ENCODE measurements at places on chromosomes 12 and 14.

DNA sequence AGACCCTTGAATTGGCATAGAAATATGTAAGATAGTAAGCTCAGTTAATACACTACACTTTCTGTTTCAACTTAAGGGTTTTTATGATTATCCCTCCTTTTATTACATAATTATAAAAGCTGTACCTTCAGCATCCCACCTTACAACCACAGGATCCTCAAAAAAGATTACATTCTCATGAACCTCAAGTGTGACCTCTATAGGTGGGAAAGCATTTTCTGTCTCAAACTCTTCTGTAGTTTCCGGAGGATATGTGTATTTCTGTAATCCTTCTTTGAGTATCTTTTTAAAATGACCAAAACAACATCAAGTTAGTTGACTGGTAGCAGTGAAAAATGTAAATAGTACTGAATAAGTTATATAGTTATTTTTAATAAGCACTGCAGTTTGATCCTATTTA lies 75.9 kb downstream of the DNAI7 start:
- DNase-seq: no peak

DNA sequence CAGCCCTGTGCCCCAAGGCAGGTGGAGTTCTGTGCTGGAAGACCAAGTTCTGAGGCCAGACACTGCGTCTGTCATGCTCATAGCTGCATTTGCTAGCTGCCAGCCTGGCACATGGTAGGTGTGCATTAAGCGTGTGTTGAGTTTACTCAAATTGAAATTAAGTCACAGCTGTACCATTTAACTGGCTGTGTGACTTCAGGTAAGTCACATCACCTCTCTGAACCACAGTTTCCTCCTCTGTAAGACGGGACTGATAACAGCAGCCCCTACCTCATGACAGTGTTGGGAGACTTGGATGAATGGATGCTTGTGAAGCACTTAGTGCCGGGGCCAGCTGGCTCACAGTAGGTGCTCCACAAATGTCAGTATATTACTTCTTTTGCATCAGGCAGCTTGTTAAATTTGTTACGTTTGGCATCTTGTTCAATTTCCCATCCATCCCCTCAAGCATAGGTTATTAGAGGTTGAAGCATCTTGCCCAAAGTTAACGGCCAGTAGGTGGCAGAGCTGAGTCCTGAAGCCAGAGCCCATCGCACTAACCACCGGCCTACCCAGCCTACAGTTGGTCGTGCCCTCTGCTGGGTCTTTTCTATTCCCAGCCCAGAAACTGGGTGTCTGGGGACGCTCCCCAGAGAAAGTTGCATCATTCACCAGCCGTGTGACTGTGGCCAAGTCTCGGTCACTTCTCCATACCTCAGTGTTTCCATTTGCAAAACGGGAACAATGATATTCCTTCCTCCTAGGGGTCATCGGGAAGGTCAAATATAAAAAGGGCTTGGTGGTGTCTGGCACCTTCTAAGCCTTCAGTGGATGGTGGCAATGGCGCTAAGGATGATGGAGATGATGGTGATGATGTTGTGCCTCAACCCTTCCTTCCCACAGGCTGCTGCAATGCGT lies 4.5 kb downstream of the DAO start:
- no peak for DNase-seq

- no peak for DNase-seq
Measured at GRCh38 chr12:121423253-121423652, 23.3 kb downstream of the RNF34 start.

DNA sequence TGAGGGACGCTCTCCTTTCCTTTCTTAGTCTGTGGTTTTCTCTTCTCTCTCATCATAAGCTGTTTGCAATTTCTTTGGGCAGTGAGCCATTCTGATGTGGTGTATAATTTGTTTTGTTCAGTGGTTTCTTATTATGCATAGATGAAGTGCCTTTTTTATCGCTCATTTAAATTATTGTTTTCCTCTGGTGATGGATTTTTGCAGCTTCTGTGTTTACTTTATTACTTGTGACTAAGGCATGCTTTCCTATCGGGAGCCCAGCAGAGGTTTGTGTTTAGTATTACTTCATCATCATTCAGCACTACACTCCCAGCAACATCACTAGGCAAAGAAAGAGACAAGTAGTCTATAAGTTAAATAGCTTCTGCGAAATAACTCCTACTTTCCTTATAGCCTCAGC lies 586.6 kb upstream of the NOVA1 start:
- no peak for DNase-seq

DNA sequence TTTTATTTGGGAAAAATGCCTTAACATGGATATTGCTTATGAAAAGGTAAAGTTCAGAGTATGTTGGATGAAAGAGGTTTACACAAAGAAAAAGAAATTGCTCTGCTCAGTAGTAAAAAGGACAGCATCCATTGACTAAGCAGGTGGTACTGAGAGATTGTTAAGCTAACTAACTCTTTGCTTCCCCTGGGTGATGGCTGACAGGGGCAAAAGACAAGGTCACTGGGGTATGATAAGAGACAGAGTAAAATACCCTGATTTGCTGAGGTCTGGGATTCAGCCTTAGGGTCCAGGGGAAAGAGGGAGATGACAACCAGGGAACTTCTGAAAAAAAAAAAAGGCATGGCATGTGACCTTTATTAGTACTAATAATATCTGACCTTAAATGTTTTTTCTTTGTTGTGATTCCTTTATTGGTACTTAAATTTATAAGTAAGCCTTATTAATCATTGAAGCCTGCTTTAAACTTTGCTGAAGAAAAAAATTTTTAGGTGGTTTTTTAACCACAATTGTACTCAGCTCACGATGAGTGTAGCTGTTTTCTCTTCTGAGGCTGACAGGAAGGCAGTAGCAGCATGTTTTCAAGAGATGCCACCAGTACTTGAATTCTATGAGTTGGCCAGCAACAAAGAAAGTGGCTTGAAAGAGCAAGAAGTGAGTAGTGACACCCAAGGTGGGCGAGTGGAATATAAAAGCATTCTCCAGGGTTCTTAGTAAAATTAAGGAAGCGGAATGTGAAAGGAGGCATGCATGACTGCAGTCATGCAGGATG lies 43.7 kb upstream of the KITLG start:
- DNase-seq: no peak

GRCh38 chr12:50222275-50222783 lies 55.2 kb upstream of the CERS5 start:
- DNase-seq: peak; percentile 23

- no peak for DNase-seq
Measured at GRCh38 chr12:97951717-97952116, 489.1 kb downstream of the RMST start.

DNA sequence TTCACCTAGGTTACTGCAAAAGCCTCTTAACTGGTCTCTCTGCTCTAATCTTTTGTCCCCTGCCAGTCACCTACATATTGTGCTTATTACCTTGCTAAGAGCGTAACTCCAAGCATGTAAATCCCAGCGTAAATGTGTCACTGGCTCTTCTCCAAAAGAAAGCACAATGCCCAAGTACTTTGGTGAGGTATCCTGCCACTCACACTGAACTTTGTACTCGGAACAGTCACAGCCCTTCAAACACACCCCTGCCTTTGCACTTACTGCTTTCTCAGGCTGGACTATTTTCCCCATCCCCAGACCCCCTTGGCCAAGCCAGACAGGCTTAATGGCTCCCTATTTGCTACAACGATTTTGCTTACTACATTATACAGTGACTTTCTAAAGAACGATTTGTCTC lies 31.7 kb downstream of the GALNT4 start:
- no peak for DNase-seq

- DNase-seq: no peak
Measured at GRCh38 chr14:40757376-40757950, 849.2 kb upstream of the LRFN5 start.

DNA sequence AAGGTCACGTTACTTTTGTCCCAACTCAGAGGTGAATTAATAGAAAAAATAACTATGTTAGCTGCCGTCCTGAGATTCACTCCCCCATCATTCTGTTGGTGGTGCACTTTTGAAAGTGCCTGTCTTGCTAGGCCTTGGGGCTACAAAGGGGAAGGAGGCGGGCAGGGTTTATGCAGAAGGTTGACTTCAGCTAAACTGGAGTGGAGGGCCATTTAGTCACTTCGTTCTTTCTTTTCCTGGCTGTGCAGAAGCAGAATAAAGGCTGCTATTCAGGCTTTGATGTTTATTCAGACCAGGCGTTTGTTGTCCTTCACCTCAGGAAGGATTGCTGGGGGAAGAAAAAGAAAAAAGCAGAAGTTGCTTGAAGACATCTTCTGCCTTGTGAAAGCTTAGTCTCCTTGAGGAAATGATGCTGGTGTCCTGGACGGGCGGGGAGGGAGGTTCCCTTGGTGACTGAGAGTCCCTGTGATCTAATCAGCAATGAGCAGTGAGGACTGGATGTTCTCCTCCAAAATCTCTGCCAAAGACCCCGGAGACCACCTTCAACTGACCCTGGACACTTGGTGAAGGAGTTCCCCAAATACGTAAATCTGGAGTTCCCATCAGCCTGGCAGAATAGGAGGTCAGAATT lies 4.0 kb downstream of the GLT1D1 start:
- DNase-seq: no peak

DNA sequence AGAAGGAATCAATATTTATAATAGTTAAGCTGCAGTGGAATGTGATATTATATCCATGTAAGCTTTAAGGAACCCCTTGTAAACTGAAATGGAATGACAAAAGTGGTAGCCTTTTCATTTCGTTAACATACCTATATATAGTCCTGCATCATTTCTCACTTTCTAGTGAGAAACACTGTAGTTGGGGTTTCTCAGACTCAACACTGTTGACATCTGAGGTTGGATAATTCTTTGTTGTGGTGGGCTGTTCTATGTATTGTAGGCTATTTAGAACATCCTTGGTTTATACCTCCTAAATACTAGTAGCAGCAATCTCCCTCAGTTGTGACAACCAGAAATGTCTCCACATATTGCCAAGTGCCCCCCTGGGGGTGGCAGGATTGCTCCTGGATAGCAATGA lies 79.1 kb downstream of the RAD52 start:
- no peak for DNase-seq

- no peak for DNase-seq
Measured at GRCh38 chr12:117438809-117439208, 77.4 kb upstream of the NOS1 start.

DNA sequence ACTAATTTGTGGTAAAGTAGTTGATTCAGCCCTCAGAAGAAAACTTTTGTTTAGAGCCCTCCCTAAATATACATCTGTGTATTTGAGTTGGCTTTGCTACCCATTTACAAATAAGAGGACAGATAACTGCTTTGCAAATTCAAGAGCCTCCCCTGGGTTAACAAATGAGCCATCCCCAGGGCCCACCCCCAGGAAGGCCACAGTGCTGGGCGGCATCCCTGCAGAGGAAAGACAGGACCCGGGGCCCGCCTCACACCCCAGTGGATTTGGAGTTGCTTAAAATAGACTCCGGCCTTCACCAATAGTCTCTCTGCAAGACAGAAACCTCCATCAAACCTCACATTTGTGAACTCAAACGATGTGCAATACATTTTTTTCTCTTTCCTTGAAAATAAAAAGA lies 2.7 kb downstream of the FZD10 start:
- no peak for DNase-seq

- no peak for DNase-seq
Measured at GRCh38 chr12:12217018-12217359, 49.9 kb downstream of the LRP6 start.

DNA sequence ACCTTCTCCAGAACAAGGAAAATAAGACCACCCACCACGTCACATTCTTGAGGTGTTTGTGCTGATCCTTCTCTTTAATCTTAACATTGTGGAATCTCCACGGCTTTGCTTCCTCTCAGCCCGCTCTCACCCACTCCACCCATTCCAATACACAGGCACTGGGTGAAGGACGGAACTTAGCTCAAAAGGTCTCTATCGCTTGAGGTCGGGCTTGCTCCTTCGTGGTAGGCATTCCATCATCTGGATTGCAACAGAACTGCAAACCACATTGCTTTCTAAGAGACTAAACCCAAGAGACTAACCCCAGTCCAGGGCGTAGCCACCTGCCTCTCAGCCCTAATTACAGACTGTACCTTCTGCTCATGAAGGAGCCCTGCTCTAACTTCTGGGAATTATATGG lies 24.0 kb upstream of the MDM2 start:
- no peak for DNase-seq

DNA sequence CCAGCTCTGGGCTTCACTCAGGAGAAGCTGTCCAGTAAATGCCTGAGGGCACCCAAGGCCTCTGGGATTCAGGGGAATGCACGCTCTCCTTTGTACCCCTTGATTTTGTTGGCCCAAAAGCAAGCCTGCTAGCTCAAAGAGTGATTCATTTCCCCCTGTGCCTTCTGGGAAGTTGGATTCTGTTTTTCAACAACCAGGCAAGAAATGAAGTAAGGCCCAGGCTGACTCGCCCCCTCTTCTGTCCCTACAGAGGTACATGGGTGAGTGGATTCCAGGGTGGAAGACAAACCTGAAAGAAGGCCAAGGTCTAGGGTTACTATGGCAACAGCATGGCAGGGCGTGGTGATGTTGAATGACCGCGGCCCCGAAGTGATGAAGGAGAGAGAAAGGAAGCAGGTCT lies 9.3 kb upstream of the SERPINA5 start:
- DNase-seq: no peak

DNA sequence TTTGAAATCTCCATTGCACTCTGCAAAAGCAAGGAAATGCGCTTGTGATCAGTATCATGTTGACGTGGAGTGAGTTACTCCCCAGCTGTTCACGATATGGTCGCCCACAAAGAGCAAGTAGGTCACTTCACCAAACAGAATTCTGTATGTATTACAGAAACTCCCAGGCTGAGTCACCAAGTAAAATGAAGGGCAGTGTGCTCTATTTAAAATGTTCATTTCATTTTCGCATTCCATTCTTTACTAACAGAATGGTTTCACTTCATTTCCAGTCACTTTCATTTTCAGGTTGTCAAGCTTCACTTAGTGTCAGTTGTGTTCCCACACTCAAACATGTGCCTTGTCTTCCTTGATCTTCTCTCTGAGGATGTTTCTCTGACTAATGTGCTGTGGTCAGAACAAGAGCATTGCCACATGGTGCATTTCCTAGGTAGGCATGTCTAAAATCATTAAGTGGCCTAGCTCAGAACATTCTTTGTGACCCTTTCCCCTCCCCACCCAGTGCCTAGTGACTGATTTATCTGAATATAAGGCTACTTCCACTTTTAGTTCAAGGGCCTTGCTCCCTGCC lies 391.2 kb downstream of the RAD51B start:
- DNase-seq: no peak

DNA sequence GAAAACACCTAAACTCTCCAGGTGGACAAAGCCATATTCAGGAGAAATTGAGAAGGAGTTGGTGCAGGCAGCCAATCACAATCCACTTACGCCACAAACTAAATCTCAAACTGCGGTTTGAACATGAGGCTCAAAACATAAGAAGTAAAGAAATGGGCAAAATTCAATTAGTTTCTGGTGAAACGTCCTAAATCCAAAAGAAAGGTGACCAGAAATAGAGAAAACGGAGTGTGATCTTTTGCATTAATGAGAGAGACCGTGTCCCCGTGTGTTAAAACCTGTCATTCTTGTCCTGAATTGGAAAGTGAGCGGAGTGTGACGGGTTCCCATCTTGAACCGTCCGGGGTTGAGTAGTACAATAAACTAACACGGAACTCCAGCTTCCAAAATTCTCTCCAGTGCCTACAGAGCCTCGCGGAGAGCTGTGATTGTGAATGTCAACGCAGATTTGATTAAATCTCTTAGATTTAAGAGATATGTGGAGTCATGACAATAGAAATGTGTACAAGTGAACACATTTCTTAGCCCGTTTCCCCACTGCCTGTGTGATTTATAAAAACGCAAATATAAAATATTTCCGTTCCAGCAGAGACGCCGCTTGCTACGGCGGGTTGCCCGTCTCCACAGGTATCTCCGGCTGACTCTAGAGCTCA lies 595 bp upstream of the METAP2 start:
- DNase-seq: no peak

GRCh38 chr12:124829708-124830304 lies 33.9 kb downstream of the SCARB1 start:
- DNase-seq: no peak

- DNase-seq: no peak
Measured at GRCh38 chr14:69154779-69155178, 1.9 kb upstream of the DCAF5 start.

All from amygdala (tissue), 56 donors.